Activated T-cell treated with anti-CD3 and anti-CD28 coated beads, Interleukin-2, amount 50 U/mL, for 72 hours (primary cell): ENCODE measurements at places on chromosomes 11 and 22.

- DNase-seq: no peak
These were observed 85.2 kb upstream of the PPARA start for GRCh38 chr22:46064966-46065666.

DNA sequence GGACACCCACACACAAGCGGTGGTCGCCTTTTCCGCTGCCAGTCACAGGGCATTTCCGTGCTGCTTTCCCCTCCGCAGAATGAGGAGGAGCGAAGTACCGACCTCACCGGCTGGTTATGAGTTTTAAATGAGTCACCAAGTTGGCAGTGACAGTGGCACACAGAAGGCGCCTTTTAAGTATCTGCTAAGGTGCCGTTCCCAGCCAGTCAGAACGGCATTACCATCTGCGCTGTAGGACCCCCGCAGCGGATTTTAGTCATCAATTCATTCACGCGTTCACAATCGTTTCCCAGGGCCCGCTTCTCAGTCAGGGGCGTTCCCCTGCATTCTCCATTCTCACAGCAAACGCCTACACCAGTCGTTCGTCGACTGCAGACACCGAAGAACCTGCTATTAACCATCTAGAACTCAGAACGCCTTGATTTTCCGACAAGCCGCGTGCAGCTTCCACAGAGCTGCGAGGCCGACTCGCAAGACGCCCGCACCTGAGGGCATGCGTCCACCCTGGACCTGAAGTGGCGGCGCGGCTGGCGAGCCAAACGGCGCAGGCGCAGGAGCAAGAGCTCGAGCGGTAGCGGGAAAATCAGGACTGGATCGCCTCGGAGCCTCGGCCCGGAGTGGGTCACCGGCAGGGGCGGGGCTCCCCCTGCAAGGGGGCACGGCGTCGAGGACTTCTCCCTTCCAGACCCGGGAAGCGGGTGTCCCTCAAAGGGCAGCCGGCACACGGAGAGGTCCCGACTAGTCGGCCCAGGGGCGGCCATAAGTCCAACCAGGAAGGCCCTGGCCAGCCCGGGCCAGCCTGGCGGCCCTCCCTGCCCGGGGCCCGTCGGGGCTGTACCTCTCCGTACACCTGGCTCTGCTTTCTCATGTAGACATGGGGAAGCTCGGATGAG, 642 bp downstream of the CYP2R1 start:
- peak; percentile 94 for DNase-seq

- DNase-seq: no peak
These were observed 72.6 kb downstream of the USP35 start for GRCh38 chr11:78261367-78261766.

- no peak for DNase-seq
These were observed 13.6 kb downstream of the TP53I11 start for GRCh38 chr11:44936951-44937543.

- no peak for DNase-seq
These were observed 45.2 kb upstream of the LIPT2 start for GRCh38 chr11:74538680-74539079.

DNA sequence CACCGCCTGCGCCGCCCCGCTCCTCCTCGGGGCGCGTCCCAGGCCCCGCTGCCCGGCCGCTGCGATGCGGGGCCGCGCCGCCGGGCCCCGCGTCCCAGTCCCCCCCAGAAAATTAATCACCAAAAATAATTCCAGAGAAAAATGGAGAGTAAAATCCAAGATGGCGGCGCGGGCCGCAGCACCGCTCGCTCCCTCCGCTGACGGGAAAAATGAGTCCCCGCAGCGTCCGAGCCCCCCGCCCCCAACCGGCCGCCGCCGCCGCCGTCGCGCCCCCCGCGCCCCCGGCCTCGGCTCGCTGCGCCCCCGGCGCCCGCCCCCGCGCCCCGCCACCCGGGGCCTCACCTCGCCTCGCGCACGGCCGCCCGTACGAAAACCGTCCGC, at the start of gene KMT5B:
TSS of gene KMT5B (minus strand) at position 162 of the 381 bp plus-strand sequence. CDS start 23,220 bp downstream, outside the sequence.
- DNase-seq: peak; percentile 72

DNA sequence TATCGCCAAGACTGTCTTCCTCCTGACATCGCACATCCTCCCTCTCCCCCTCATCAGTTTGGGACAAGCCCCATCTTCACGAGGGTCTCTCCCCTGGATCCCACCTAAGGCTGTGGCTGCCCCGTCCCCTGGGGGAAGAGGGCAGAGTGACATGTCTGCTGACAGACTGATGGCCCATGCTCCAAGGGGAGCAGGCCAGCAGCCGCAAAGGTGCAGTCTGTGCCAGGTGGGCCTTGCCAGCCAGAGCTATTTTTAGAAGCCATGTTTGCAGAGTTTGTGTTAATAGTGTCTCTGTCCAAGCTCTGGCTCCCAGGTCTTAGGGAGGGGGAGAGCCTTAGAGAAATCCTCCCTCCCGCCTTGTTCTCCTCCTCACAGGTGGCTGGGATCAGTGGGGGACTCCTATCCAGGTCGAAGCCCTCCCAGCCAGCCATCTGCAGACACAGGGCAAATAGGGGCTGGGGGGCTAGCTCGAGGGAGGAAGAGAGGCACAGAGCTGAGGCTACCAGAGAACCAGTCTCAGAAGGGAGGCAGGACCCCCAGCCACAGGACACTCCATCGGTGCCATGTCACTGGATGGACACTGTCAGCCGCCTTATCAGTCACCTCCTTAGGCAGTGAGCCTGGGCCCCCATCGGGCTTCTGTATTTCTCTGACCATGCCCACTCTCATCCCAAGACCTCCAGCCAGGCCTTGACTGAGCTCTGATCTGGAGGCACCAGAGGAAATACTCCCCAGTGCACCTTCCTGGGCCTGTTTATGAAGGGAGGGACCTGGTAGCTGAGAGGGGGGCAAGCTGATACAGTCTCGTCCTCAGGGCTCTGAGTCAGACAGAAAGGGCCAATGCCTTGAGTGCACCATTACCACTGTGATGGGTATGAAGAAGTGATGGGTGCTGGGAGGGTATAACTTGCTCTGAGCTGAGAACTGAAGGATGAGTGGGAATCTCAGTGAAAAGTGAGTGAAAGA, 49.3 kb downstream of the CHRDL2 start:
- DNase-seq: no peak

- DNase-seq: peak; percentile 86
These were observed 1.7 kb downstream of the CAPRIN1 start for GRCh38 chr11:34053161-34053686.

- DNase-seq: no peak
These were observed 9.8 kb downstream of the ARRB1 start for GRCh38 chr11:75341612-75342011.

- DNase-seq: no peak
These were observed 44.2 kb upstream of the WEE1 start for GRCh38 chr11:9529334-9529650.

DNA sequence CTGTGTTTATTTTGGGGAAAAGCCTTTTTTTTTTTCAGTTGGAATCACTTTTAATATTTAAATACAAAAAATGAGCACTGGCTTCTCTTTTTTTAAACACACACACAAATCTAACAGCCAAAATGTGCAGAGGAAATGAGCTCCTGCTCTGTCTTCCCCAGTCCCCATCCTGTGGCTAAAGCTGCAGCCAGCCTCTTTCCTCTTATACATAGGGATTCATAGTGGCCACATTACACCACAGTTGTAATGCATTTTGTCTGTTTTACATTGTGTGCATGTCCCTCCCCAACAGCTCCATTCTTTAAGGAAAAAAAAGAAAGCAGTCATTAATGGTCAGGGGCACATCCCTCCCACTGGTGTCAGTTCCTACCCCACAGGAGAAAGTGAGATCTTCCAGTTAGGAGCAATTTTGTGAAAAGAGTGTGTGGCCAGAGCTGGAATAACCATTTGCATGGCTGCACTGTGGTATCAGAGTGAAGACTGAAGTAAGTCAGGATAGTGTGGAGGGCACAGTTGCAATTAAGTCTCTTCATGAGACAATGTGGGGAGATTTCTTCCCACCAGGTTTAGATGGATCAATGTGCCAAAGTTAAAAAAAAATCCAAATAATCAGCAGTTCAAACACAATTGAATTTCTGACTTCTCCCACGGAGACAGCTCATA, 220.6 kb downstream of the TMEM135 start:
- DNase-seq: no peak

DNA sequence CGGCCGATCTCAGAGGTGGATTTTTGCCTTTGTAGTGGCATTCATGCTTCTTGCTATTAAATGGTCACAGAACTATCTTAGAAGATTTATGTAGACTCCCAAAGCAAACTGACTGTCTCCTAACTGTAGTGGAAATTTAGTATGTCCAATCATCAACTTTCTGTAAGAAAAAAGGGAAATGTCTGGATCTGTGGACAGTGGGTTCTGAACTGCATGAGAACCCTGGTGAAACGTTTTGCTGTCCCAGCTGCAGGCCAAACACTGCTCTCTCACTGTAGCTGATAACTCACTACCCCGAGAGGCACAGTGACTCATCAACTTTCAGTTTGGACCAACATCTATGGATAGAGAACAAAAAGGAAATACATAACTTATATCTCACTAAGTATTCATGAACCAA, 387.1 kb downstream of the SOX6 start:
- DNase-seq: no peak

GRCh38 chr11:67372993-67373647, at the start of gene CLCF1:
CLCF1 (minus strand) TSS chr11:67373598; CDS start chr11:67373539, 59 bp downstream.
- peak; percentile 50 for DNase-seq

- DNase-seq: no peak
These were observed 298.7 kb upstream of the DDI1 start for GRCh38 chr11:103737747-103738146.

DNA sequence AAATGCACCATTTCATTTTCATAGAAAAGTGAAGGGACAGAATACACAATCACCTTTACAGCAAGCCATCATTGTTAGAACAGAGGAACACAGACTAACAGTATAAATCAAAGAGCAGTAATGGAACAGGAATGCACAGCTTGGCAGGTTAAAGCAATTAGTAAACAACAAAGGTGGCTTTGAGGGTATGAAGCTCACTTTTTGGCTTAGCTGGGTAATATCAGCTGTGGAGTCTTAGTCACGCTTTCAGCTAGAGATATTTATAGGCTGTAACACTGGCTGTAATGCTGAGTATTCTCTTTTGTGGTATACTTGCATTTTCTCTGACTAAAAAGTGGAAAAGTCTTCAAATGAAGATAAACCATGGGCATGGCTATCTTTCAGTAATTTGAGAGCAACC, 1780.5 kb downstream of the LRRC4C start:
- no peak for DNase-seq

DNA sequence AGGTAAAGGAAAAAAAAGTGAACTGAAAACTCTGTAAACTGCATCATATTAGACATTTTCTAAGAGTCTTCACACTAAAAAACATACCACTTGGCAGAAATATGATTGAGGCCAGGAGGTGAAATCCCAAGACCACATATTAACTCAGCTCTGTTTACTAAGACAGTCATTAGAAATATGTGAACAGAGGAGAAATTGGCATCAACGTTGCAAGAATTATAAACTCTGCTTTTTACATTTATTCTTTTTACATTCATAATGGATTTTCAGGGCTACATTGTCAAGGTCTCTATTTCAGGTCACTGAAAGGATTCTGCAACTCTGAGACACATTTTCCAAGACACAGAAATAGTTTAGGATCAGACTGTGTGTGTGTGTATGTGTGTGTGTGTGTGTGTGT, 1364.0 kb downstream of the LRRC4C start:
- no peak for DNase-seq

DNA sequence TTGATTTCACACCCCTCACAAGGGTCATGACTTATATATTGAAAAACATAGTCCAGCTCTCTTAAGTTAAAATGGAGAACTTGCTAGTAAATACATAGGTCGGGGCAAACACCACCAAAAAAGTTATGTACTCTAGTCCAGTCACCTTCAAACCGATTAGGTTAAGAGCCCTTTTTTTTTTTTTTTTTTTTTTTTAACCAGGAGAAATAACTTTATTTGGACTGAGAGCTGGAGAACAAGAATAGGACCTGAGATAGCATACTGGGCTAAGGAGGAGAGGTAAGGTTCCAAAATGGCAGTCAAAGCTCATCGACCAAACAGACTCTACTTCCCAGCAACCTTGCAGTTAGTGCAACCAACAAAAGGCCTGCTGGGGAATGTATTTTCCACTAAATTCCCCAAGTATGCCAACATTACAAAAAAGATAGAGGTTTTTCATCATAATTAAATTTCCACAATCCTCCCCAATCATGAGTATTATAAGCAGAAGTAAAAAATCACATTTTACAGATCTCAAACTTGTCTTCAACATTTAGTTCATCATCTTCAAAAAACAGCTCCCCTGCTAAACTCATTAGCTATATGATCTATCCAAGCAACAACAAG, 3.8 kb downstream of the TMEM41B start:
- no peak for DNase-seq

DNA sequence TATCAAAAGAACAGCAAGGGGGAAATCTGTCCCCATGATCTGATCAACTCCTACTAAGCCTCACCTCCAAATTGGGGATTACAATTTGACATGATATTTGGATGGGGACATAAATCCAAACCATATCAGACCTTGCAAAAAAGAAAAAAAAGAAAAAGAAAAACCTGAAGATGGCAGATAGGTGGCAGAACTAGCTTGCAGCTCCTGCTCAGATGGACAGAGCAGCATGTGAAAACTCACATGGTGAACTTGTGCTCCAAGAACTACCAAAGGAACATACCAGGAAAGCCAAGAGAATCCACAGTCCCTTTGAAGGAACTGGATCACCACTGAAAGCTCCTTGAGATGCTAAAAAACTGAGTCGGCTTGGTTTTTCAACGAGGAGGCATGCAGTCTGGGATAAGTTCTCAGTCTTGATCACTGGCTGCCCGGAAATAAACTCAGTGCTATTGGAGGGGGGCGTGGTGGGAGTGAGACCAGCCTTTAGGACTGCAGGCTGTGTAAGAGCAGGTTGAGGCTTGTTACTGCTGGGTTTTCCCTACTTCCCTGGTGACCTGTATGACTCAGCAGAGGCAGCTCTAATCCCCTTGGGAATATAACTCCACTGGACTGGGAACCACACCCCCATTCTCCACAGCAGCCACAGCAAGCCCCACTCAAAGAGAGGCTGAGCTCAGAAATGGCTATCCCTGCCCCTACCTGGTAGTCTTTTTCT, 358.3 kb upstream of the ARHGAP42 start:
- no peak for DNase-seq

GRCh38 chr11:123487157-123487744, 57.2 kb downstream of the GRAMD1B start:
- DNase-seq: no peak

GRCh38 chr22:34847072-34847471, 218.9 kb upstream of the ISX start:
- peak; percentile 6 for DNase-seq

DNA sequence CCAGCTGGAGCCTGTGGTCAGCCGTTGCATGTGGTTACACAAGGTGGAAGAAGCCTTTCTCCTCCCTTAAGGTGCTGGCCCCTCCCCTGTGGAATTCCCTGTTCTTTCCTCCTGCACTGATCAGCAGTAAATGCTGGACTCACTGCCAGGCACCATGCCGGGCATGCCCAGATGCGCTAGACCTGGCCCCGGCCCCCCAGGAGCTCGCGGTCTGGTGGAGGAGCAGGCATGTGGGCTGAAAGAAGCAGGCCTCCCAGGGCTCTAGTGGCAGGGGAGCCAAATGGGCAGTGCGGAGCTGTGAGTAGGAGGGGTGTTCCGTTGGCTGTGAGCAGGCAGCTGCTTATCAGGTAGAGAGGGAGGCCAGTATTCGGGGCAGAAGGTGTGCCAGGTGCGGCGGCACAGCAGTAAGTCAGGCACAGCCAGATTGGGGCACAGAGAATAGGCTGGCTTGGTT, 10.2 kb downstream of the DGKZ start:
- DNase-seq: no peak

- DNase-seq: no peak
These were observed 742 bp upstream of the CASP4 start for GRCh38 chr11:104968856-104969776.
